ENCODE measurements at places on chromosomes 6 and 20.

- DNase-seq, result no peak
These were observed 437 bp downstream of the CD40 start for GRCh38 chr20:46118481-46119020.

DNA sequence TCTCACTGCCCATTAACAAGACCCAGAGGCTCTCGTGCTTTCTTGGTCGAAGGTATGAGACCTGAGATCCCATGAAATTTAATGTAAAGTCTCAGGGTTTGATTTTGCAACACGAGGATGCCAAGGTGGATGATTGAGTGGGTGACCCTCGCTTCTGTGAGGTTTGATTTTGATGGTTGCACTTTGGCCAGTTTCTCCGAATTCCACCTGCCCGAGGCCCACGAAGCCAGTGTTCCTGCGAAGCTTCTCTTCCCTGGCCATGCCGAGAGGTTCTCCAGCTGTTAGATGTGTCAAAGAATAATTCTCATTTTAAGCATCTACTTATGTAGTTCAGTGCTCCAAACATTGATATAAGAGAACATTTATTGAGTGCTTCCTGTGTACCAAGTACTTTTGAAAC lies at the start of gene KIF25:
Gene KIF25 (plus strand): TSS at position 30 of the 400 bp plus-strand sequence. CDS start 31,915 bp downstream, outside the sequence.
- no peak for DNase-seq

DNA sequence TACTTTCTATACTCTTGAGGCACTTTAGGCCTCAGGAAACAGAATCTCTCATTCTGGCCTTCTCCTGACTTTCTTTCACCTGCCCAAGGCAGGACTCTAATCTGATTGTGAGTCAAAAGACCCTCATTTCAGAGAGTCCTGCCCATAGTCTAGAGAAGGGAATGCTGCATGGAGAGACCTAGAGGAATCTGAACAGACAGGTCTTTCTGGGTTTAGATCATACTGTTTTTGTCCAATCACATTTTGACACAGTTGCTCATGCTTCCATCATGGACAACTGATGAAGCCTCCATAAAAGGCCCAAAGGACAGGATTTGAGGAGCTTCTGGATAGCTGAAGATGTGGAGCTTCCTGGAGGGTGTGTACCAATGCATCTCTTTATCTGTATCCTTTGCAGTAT lies 48.1 kb upstream of the BTBD3 start:
- DNase-seq, result no peak

- no peak for DNase-seq
These were observed 267.6 kb upstream of the FAM83B start for GRCh38 chr6:54579011-54579410.

- DNase-seq, result no peak
These were observed 5.5 kb upstream of the DSN1 start for GRCh38 chr20:36778831-36779655.

DNA sequence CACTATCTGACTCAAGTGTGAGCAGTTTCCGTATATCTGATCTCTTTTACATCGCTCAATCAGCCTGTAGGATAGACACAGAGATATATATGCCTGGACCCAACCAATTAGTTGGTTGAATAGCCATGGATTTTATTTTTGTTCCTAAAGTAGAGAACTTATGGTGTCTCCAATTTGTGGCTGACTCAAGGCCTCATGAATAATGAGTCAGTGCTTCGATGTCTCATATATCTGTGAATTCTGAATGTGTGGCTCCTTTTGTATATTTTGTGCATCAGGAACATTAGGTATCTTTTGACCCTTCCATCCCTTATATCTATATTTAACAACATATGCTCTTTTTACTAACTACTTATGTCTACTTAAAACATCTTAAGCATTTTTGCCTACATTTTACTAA lies 64.5 kb downstream of the OR2B2 start:
- no peak for DNase-seq

DNA sequence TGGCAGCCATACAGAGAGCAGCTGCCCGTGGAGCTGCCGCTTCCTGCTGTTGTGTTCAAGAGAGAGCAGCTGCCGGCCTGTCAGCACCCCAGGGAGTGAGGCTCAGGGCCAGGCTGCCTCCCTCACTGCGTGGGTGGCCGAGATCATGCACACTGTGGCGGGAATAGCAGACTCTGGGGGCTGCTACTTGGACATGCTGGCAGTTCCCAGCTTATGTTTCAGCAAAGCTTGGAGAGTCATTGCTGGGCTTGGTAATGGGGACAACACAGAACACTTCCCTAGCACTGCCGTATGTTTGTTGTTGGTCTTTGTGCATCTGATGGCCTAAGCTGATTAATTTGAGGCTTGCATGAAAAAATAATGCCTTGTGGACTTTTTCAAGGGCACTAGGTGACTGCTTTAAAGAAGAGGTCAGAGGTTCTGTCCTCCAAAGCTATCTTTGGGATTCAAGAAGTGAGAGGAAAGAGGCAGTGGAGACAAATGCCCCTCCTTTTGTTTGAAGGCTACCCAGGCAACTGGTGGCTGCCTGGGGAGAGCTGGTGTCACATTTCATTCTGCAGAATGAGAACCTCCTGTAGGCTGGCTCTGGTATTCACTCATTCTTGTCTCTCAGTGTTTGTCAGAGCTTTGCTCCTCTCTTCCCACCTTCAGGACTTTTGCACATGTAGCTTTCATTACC lies 18.8 kb downstream of the MRAP2 start:
- DNase-seq, result no peak

- no peak for DNase-seq
These were observed 8.3 kb downstream of the CD109 start for GRCh38 chr6:73704260-73704659.

GRCh38 chr20:16601047-16601446 lies 27.8 kb upstream of the KIF16B start:
- no peak for DNase-seq

DNA sequence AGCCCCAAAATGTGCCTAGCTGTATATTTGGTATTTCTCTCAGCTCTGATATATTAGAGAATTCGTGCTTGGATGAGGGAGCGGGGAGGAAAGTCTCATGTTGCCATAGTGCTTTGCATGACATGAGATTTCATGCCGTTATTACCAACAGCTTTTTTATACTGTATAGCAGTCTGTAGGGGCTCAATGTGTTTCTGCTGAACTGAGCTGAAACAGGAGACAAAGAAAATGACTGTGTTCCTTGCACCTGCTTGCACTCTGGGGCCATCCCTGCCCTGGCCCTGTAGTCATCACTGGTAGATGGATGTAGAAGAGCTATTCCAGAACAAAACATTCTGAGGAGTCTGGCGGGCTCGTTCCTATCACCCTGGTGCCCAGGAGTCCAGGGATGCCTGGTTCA lies 128.0 kb upstream of the SASH1 start:
- DNase-seq, result no peak

GRCh38 chr6:162123797-162124196 lies 603.8 kb downstream of the PRKN start:
- no peak for DNase-seq

Measured in right renal cortex interstitium (tissue), 3 donors.